ENCODE measurements at places on chromosomes 13 and 19. TPM values are rescaled to one million over a fixed set of nuclear protein-coding genes. Genes with fewer than 3 reads are reported as not detected.

Gene SLAIN1
- 0.26 TPM for total RNA-seq

Gene SMIM17
- total RNA-seq, result 0.32 TPM

Gene TNFSF9
- 0.09 TPM for total RNA-seq

Gene NXNL1
- not detected for total RNA-seq

Gene KCNK6
- total RNA-seq, result 2.0 TPM

Gene PRSS57
- total RNA-seq, result not detected

Measured in bronchial smooth muscle cell (primary cell).